CD8-positive, alpha-beta memory T cell (primary cell): ENCODE measurements at places on chromosomes 3 and 15. TPM values are rescaled to one million over a fixed set of nuclear protein-coding genes. Genes with fewer than 3 reads are reported as not detected.

DNA sequence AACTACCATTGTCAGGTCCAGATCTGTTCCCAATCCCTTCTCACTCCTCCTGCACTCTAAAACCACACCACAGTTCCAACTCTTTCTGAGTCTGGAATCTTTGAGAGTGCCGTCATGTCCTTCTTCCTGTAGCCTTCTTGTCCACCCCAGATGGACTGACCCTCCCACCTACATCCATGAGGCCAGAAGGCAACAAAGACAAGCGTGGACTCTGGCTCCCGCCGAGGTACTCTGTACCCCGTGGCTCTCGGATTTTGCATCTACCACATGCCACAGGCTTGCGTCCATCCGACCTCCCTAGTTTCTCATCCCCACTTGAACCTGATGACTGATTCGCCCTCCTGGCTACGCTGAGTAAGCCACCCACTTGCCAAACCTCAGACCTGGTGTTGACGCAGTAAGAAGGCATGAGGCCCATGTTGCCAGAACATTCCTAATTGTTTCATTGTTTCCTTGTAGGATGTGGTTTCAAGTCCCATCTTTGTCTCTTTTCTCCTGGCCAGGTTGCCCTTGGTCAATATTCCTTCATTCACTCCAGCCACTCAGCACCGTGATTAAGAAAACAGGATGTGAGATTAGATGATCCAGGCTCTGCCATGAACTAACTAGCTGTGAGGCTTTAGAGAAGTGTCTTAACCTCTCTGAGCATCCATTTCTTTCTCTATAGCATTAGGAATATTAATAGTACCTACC is 1.1 kb upstream of the ZBTB38 start:
- no peak for DNase-seq

GRCh38 chr3:58063022-58063815 is 55.0 kb downstream of the FLNB start:
- no peak for DNase-seq

DNA sequence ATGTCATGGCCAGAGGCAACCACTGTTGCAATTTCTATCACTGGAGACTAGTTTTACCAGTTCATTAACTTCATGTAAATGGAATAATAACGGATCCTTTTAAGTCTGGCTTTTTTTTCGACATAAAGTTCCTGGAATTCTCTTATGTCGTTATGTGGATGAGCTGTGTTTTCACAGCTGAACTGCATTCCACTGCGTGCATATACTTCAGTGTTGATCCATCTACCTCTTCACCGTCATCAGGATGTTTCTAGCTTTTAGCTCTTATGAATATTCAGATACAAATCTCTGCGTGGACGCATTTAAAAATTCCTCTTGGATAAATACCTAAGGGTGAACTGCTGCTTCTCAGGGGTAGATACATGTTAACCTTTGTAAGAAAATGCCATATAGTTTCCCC is 15.6 kb upstream of the CYFIP1 start:
- DNase-seq = no peak

- DNase-seq = no peak
Observed at GRCh38 chr3:177357352-177358090, 160.2 kb upstream of the TBL1XR1 start.

GRCh38 chr3:141737093-141737492 is 1.0 kb upstream of the RNF7 start:
- no peak for DNase-seq

- no peak for DNase-seq
Observed at GRCh38 chr15:71547011-71547410, 263.3 kb upstream of the NR2E3 start.

GRCh38 chr3:50913260-50913659 is 238.5 kb downstream of the DOCK3 start:
- no peak for DNase-seq

The QTRT2 gene
- 48.0 TPM for total RNA-seq

DNA sequence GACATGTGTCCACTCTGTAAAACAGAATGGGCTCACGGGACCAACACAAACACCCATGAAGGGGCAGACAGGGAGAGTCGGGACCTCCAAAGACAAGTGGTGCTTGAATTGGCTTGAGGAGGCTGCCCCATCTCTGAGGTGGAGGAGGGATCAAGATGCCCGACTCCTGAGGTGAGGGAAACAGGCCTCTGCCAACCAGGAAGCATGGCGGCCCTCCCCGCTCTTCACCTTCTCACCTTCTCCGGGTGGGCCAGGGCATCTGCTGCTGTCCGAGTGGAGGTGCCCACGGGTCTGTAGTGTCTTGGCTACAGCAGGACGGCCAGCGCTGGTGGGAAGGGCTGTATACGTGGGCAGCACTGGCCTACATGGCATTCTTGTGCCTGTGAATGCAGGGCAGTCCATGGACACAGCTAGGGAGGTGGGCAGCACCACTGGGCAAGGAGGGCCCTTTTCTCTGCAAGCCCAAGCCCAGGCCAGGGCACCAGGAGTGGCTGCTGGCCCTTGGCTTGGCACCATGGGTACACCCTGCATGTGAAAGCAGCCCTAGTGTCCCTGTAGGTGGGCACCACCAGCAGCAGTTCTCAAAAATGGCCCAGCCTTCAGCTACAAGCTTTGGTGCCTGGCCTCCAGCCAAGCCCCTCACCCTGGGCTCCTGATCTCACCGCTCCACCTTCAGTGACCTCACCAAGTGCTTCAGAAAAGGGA is 79.4 kb downstream of the SNRK start:
- no peak for DNase-seq

- no peak for DNase-seq
Observed at GRCh38 chr15:101497484-101498034, 8.1 kb upstream of the PCSK6 start.

The ZNF662 gene
- total RNA-seq = 1.1 TPM

GRCh38 chr3:100331660-100332059 is 2.9 kb upstream of the NIT2 start:
- no peak for DNase-seq

GRCh38 chr15:101510212-101511197 is 21.0 kb upstream of the PCSK6 start:
- DNase-seq = no peak
